NCI-H526 (cell line): ENCODE measurements at places on chromosomes 11 and 22.

- no peak for DNase-seq
Observed at GRCh38 chr11:86066657-86067008, 2.3 kb downstream of the PICALM start.

DNA sequence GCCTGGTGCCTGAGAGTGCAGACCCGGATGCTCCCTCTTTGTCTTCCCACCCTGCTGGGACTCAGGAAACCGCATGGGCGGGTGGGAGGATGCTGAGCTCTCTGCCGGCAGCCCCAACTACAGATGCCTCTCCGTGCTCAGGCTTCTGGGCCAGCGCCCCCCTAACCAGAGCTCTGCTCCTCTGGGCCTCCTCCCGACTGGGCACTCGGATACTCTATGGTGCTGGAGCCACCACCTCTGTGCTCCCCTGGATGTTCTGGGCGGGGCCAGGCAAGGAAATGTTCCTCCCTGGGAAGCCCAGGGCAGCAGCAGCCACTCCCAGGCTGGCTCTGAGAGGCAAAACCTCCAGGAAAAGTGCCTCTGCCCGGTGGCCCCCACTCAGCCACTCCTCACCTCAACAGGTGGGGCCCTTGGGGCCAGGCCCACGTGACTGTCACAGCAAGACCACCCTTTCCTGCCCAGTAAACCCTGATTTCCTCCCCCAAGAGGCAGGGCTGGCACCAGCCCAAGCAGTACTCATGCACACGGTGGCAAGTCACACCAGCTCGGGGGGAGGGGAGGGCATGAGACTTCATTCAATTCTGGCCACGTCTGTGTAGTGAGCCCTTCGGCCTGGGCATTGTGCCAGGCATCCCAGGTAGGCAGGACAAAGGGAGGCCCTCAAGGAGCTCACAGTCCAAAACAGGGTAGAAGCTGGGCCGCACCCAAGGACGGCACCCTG is 54.7 kb upstream of the TCF20 start:
- no peak for DNase-seq

DNA sequence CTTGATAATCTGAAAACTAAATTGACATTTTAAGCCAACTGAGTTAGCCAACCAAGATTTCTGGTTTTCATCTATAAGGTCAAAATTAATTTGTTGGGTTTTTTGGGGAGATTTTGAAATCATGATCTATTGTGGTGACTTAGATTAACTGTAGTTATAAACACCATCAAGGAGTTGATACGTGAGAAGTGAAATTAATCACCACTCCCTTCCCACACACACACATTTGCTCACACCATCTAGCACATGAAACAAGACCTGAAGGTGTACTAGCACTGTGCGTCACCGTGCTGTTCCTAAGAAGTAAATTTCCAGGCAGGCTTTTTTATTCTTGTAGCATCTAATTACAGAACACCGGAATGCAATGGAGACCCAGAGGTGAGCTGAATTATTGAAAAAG is 2.1 kb downstream of the OR5B21 start:
- no peak for DNase-seq

- DNase-seq = no peak
Observed at GRCh38 chr22:38956551-38956950, 858 bp upstream of the APOBEC3A start.

GRCh38 chr11:126140926-126141280 is 70.5 kb downstream of the RPUSD4 start:
- peak; percentile 78 for DNase-seq

GRCh38 chr22:43151251-43152002 is at the start of gene TSPO:
TSPO (plus strand) TSS chr22:43151559; CDS start chr22:43159239, 7,680 bp downstream.
- no peak for DNase-seq

- no peak for DNase-seq
Observed at GRCh38 chr11:71485063-71485399, 32.0 kb downstream of the NADSYN1 start.

DNA sequence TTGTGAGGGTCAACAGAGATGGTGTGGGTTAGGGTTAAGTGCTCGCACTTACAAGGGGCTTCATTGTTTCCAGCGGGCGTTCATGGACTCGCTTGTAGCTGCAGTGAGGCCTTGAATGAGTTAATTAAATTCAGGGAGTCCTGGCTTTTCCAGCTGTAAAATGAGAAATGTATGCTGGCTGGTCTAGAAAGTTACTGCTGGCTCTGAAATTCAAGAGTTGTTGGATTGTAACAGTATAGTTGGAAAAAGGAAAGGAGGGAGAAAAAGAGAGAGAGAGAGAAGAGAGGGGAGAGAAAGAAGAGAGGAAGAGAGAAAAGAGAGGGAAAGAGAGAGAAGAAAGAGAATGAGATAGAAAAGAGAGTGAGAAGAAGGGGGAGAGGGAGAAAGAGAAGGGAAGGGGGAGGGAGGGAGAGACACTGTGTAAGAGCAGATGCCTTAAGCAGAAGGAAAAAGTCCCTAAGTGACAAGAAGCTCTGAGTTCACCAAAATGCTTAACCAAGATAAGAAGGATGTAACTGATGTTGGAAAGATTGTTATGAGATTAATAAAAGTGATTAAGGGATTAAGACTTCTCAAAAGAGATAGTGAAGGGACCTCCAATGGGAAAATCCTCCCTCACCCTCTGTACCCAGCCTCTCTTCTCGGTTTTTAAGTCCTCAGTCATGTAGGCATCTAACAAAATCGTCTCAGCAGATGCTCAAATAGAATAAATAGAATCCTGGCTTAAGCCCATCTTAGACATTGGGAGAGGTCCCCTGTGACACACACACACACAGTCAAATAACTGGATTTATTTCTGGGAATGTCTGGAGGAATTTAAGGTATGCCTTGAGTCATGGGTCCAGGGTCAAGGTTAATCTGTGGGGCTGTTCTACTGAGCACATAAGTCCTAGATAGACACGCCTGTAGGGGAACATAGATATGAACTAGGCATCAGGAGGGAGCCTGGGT is 477.9 kb downstream of the MIAT start:
- no peak for DNase-seq

DNA sequence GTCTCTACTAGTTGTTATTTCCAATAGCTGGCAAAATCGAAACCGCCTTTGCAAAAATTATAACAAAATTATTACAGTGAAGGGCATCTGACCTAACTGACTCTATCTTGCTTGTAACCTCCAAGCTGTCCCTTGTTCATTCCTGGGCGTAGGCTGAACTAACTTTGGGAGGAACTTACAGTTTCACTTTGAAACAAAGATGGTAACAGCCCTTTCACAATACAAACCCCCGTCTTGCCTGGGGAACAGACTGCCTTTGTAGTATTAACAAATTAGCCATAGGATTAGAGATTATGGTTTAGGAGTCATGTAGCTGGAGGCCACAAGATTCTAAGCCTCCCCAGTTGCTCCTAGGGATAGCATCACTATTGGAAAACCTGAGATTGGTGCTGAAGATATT is 131.6 kb upstream of the HSD17B12 start:
- DNase-seq = no peak

DNA sequence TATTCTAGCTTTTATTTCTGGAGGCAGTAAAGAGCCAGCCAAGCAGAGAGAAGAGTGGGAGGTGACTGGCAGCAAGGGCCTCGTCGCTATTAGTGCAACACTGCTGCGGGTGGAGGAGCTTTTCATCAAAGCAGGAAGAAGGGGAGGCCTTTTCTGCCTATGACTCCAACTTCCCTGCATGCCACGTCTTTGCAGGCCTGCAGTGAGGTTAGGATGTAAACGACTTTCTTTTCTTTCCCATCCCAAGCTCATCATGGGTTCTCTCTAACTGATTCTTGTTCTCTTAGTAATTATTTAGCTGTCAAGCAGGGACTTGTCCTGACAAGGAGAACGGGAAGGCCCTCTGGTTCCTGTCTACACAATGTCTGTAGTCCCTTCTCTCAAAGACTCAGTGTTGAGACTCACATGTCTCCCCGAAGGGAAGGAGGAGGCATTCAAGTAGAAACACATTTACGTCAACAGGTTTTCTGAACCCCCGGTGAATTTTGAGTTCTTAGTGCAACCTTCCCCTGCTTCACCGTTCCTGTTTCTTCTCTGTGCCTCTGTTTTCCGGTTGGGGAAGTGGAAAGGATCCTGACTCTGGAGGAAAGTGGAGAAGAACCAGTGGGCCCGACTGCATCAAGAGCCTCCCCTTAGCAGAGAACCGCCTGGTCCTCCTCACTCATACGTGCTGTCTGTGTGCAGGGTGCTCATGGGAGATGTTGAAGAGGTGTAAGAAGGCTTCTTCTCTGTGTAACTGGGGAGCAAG is 56.9 kb downstream of the PACS1 start:
- peak; percentile 84 for DNase-seq

DNA sequence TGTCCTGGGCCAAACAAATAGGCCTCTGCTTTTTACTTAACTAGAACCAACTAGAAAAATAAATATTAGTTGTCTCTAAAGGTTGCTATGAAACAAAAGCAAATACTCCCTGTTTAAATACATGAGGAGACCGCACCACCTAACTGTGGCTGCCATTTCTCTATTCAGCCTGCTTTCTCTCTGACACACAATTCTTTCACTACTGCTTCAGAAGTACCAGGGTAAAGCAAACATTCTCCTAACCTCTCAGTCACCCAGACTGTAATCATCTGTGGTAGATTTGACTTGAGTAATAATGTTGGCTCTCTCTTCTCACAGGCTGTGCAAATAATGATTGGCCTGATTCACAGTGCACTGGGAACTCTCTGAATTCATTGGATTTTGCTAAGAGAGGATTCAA is 41.0 kb upstream of the MS4A8 start:
- no peak for DNase-seq

DNA sequence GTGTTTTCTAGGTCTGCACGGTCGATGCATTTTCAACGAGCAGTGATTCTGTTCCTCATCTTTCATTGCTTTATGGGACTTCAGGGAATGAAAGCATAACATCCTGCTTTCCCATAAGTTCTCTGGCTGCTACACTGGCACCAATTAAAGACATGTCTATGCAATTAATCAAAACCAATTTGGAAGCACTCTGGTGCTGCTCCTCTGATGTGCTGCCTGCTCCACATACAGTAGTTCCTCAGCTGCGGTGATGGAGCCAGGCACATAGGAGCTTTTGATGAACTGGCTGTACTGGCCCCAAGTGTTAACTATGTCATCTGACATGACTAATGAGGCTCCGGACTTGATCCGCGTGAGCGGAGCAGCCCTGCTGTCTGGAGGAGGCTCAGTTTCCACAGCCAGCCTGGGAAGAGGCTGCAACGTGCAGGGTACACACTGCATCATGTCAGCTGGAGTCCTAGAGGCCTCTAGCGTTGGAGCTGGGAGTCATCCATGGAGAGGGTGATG is 29.8 kb downstream of the GVQW3 start:
- DNase-seq = no peak

- no peak for DNase-seq
Observed at GRCh38 chr11:77444261-77444660, 29.6 kb downstream of the PAK1 start.

GRCh38 chr11:1150116-1150515 is 7.6 kb upstream of the MUC5AC start:
- no peak for DNase-seq
